ENCODE measurements at places on chromosomes 2 and 18.

DNA sequence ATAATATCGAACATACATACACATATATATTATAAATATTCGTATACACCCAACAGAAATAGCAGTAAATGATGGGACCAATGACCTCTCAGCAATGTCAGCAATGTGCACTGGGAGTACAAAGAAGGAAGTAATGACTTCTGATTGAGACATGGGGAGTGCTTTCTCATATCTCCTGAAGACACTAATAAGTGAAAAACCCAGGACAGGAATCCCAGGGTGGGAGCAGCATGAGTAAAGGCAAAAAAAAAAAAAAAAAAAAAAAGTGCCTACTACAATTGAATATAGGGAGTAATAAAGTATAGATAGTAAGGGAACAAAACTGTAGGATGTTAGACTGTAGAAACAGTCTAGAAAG lies 491.3 kb downstream of the IRS1 start:
- no peak for DNase-seq

GRCh38 chr18:54100466-54100865 lies 124.0 kb downstream of the MBD2 start:
- DNase-seq = no peak

- DNase-seq = no peak
Measured at GRCh38 chr2:40160751-40161218, 291.1 kb downstream of the SLC8A1 start.

- peak; percentile 16 for DNase-seq
Measured at GRCh38 chr2:120767486-120768005, 31.9 kb downstream of the GLI2 start.

DNA sequence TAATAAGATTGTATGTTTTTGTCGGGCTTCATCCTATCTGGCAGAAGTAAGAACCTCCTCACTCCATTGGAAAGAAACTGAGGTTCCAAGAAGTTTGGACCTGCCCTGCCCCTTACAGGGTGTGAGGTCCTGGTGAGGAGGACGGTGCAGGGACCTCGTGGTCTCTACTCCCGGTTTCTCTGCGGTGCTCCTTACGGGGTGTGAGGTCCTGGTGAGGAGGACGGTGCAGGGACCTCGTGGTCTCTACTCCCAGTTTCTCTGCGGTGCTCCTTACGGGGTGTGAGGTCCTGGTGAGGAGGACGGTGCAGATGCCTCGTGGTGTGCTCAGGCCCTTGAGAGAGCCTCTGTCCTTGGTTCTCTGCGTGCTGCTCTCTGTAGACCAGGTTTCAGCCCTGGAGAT lies 5.2 kb downstream of the CTDP1 start:
- DNase-seq = no peak

DNA sequence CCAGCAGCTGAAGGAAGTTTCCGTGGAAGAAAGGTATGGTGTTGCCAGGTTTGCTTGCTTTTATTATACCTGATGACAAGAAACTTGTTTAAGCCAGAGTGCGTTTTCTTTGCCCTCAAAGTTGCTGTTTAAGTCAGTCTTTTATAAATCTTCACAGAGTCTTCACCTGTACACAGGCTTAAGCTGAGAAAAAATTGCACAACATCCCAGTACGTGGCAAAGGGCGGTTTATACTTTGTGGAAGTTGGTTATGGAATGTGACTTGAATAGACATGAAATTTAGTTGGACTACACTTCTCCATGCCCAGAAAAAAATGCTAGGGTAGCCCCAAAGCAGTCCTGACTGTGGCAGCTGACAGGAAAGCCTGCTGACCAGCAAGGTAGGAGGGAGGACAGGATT lies 121.5 kb downstream of the RTN4 start:
- no peak for DNase-seq

- no peak for DNase-seq
Measured at GRCh38 chr18:2961821-2962220, 51.1 kb downstream of the LPIN2 start.

DNA sequence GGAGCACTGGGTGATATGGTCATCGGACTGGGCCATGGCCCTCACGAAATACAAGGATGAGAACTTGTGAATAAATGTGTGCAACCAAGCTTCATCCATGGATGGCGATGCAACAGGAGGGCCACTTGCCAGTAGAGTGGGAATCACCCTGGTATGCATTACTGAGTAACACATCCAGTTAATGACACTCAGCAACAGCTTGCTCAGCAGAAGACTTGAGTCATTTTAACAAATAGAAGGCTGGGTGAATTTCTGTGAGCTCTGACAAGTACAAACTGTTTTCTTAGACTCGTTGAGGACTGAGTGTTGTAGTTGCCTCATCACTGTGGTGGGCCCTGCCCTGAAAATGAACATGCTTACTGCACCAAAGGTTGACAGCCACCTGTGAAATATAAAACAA lies 221.6 kb downstream of the NCKAP5 start:
- DNase-seq = no peak

- no peak for DNase-seq
Measured at GRCh38 chr2:158539176-158540005, 82.6 kb downstream of the PKP4 start.

- peak; percentile 42 for DNase-seq
Measured at GRCh38 chr2:27262379-27263286, at the start of gene SLC30A3. SLC30A3 (minus strand) TSS chr2:27263047; CDS start chr2:27262906, 141 bp downstream.

DNA sequence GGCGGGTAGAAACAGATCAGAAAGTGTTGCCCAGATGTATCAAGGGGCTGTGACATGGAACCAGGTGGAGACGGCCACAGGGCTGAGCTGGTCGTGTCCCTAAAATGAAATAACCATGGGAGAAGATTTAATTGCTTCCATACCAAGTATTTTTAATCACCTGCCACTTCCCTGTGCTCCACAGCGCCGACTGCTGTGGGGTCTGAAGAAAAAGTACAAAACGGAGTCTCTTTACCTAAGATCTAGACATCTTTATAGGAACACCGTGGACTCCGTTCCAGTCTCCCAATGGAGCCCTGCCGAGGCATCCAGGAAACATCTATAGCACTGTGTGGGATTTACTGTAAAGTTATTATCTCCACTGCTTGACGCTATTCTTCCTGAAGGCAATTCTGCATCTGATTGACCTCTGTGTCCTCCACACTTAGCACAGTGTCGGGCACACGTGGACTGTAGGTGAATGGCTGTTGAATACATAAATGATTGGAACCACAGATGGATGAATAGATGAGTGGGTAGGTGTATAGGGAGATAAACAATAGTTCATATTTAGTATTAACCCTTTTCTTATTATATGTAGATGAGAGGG lies 21.6 kb upstream of the GYPC start:
- no peak for DNase-seq

- no peak for DNase-seq
Measured at GRCh38 chr2:176685908-176686307, 416.7 kb downstream of the MTX2 start.

DNA sequence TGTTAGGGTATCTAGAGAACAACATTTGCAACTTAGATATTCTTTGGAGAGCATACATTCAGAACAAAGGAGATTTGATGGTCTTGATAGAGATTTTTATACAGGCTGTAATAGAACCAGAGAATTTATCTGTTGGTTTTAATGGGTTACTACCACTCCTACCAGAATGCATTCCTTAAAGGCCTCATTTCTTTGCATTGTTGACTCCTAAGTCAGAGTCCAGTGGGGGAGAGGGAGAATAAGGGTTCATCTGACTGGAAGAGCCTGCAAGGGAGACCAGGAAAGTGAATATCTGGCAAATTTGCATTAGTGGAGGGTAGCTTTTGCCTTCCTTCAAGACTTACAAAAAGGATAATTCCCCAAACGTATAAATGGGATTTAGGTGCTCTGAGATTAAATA lies 29.7 kb downstream of the AGPS start:
- DNase-seq = no peak

DNA sequence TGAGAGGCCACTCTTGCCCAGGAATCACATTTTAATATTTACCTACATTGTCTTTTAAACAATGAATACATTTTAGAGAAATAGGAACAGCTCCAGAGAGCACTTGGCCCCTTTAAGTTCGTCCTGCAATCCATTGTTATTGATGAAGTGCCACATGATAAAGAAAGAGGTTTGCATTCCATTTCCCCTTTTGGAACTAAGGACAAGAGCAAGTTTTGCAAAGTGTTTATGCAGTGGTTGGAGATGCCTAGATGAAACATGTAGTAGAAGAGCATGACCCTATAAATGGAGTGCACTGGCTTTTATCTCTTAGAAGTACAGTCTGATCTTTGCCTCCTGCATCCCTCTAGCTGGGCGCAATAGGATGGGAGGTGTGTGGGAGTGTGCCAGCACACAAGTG lies 118.7 kb upstream of the CNTNAP5 start:
- DNase-seq = no peak

DNA sequence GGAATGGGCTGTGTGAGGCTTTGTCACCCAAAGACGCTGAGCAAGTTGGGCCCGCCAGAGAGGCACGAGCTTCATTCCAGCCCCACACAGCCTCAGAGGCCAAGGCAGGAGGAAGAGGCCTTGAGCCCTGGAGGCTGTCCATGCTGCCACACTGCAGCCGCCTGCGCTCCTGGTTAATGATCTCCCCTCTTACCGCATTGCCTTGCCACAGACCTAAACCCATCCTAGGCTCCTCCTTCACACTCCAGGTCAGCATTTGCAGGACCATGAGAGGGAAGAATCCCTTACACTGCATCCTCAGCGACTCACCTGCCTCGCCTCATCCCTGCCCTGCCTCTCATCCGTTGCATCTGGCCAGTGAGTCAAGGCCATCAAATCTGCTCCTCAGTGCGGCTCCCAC lies 24.6 kb downstream of the KIF3C start:
- DNase-seq = no peak

GRCh38 chr2:46847726-46848412 lies 67.7 kb downstream of the MCFD2 start:
- no peak for DNase-seq

DNA sequence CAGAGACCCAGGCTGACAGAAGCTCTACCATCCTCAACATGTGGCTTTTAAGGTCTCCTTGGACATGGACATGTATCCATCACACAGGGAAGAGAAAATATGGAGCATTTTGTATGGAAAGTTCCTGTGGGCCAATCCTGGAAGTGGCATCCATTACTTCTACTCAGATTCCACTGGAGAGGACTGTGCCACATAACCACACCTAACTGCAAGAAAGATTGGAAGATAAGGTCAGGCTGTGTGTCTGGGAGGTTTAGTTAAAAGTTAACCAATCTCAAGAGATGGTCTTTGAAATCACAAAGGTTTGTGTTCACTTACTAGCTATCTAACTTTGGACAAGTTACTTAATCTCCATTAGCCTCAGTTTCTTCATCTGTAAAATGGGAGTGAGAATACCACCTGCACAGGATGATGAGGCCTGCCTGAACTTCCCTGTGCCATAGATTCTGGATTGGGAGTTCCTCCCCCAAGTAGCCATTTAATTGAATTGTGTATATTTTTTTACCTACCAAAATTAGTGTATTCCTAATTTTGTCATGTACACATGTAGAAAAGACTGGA lies 3.9 kb upstream of the ABCB11 start:
- no peak for DNase-seq

DNA sequence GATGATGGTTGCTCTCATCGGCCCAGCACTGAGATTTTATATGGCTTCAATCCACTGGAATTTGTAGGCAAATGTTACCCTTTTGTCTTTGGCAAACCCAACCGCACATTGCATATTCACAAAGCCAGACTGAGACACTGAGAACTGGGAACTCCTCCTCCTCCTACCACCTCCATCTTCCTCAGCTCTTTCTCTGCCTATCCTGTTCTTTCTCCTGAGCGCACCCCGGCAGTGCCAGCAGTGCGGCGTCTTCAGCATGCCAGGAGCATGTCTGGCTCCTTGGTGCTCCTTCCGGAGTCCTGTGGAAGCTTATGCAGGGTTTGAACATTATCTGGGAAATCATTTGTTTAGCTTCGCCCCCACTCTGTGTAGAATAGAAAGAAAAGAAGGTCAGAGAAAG lies 50.8 kb downstream of the TRIB2 start:
- DNase-seq = peak; percentile 89

GRCh38 chr2:65128297-65129190 lies 1.4 kb downstream of the RAB1A start:
- DNase-seq = no peak

DNA sequence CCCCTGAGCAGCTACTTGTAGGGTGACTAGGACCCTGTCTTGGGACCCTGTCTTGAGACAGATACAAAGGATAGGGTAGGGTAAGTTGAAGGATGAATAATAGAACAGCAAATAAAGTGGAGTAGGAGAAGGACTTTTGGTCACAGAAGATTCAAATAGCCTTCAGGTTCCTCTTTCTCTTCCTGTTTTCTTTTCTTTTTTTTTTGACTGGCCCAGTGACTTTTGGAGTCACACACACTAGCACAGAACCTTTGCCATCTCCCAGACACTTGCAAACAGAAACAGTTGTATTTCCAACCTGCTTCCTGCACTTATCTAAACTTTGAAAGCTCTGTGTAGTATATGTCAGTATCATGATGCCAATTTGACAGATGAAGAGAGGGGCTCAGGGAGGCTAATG lies 108.2 kb downstream of the TDRD15 start:
- DNase-seq = no peak

DNA sequence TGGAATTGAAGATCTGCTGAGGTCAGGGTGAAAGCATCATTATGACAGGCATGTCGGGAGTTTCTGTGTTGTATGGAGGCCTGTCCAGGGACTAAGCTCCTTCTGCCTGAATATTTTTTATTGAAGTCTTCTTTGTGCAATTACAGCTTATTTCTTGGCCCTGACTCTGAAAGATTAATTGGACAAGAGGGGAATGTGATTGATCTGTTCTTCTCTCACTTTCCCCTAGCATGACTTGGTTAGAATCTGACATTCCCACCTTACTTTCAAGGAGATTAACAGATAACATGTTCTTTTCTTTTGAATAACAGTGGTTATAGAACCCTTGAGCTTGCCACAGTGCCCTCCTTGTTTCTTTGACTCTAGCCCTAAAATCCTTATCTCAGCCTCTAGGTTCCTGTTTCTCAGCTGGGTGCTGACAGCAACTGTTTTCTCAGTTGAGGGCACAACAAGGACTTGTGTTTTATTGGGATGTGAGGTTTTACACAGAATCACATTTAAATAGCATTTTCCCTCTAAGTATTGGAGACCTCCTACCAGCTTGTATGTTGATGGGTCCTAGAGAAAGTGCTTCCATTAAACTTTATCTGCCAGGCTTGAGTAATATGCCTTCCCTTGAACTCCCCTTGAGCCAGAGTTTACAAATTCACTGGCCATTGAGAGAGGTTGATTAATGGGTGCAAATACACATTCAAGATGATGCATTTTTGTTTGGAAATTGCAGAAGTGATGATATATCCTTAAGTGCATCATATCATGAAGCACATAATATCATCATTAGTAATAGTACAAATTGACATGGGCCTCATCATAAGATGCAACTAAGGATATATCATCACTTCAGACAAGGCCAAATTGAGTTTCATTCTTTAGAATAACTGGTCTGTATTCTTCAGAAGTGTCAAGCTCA lies 12.5 kb downstream of the TTLL4 start:
- no peak for DNase-seq

GRCh38 chr2:101689114-101689825 lies 8.2 kb upstream of the MAP4K4 start:
- DNase-seq = no peak

GRCh38 chr2:205060269-205060668 lies 515.0 kb downstream of the PARD3B start:
- DNase-seq = no peak

- no peak for DNase-seq
Measured at GRCh38 chr2:147165697-147166382, 679.0 kb upstream of the ACVR2A start.
